Stimulated activated CD8-positive, alpha-beta memory T cell treated with anti-CD3 and anti-CD28 coated beads, Interleukin-7, amount 100 ng/mL, for 4 hours (primary cell): ENCODE measurements at places on chromosomes 16 and 17.

DNA sequence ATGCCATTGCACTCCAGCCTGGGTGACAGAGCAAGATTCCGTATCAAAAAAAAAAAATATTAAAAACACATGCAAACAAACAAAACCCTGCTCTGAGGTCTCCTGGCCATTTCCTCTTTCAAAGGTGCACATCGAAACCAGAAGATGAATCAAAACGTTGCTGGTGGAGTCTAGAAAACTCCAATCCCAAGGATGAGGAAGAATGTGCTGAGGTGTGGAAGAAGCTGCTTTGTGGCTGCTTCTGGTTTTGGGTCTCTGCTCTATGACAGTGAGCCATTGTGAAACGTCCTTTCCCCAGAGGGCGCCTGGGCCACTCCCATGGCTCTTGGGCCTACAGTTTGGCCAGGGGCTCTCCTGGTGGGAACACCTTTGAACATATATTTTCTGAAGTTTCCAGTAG, 112.6 kb downstream of the IRF8 start:
- DNase-seq = no peak

GRCh38 chr16:1331712-1332617, 1.5 kb upstream of the BAIAP3 start:
- DNase-seq = no peak

GRCh38 chr17:61803796-61804195, 59.5 kb downstream of the BRIP1 start:
- no peak for DNase-seq

DNA sequence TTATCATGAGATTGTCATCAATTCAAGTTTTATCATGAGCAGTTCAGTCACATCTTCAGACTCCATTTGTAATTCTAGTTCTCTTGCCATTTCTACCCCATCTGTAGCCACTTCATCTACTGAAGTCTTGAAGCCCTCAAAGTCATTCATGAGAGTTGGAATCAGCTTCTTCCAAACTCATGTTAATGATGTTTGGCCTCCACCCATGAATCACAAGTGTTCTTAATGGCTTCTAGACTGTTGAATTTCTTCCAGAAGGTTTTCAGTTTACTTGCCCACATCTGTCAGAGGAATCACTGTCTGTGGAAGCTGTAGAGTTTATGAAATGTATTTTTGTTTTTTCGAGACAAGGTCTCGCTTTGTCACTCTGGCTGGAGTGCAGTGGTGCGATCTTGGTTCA, 16.0 kb downstream of the NSRP1 start:
- no peak for DNase-seq

DNA sequence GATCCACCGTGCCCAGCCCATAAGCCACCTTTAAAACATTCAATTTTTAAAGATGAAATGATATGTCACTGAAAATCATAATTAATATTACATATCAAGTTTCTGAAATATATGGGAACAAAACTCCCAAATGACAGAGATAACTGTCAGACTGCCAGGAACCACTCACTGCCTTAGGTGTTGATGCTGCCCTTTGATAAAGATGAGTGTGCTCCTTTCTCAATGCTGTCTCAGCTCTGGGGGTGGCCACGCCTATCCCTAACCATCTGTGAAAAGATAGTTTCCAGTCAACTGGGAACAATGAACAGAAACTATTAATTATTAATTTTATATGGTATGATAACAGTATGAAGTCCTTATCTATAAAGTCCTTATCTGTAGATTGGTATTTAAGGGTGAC, 177.7 kb downstream of the MYO1D start:
- DNase-seq = no peak

DNA sequence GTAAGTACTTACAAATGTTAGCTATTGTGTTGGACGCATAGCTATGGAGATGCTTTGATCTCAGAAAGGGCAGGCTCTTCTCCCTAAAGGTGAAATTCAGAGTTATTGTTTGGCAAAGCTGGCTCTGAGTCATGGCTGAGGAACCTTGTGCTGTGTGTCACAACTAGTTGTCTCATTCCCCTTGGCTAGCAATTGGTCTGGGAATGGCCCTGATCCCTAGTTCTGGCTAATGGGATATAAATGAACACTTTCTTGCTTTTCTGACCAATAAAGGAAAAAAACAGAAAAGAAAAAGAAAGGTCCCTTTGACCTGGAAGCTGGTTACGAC, 210.6 kb downstream of the MAP2K4 start:
- DNase-seq = no peak

DNA sequence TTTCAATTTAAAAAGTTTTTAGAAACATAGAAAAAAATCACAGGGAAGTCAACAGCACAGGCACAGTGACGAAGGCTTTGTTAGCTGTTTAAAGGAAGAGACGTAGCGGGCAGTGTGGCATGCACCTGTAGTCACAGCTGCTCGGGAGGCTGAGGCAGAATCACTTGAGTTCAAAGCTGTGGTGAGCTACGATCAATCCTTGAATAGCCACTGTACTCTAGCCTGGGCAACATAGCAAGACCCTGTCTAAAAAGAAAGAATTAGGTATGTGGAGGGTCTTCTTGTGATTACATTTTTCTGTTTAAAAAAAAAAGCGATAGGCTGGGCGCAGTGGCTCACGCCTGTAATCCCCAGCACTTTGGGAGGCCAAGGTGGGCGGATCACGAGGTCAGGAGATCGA, 50.1 kb downstream of the FOXK2 start:
- no peak for DNase-seq

- no peak for DNase-seq
Observed at GRCh38 chr17:80415626-80416137, 715 bp downstream of the ENDOV start.

GRCh38 chr16:74695450-74696422, 4.9 kb downstream of the MLKL start:
- peak; percentile 29 for DNase-seq

- DNase-seq = peak; percentile 11
Observed at GRCh38 chr17:61251939-61252865, 147.4 kb upstream of the TBX2 start.

GRCh38 chr16:87723226-87723623, 42.6 kb downstream of the KLHDC4 start:
- no peak for DNase-seq

- DNase-seq = no peak
Observed at GRCh38 chr17:27217631-27218030, 76.3 kb upstream of the WSB1 start.

GRCh38 chr16:48617104-48617705, 7.2 kb upstream of the N4BP1 start:
- no peak for DNase-seq

- no peak for DNase-seq
Observed at GRCh38 chr17:76540381-76541300, 797 bp downstream of the PRCD start.

DNA sequence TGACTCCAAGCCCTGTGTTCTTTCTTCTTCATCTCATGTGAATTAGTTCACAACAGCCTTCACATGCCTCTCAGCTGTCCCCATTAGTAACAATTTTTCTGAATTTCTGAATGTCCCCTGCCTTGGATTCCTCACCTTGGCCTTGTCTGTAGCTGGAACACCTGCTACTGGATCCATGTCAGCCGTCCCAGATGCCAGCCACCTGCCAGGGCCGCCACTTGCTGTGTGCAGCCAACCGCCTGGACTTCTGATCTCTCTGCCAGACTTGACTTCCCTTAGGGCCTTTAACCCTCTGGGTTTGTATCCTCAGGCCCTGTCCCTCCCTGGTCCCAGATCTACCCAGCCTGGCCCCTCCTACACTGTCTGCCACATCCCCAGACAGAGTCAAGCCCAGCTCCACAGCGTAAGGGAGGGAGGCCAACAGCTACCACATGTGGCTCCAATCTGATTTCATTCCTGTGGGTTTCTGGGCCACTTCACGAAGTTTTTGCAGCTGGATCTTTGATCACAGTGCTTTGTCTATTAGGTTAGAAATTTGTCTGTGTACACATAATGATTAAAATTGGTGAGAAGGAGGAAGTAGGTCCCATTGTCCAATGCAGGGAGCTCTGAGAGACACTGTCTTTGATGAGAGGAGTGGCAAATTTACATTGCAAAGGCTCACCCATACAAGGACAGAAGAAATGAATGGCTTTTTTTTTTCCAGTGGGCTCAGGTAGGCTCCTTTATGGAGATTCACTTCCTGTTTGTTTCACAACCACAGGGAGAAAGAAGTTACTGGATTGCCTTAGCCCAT, 15.3 kb downstream of the MPP2 start:
- no peak for DNase-seq

GRCh38 chr17:30225919-30226553, 9.5 kb downstream of the SLC6A4 start:
- DNase-seq = no peak

DNA sequence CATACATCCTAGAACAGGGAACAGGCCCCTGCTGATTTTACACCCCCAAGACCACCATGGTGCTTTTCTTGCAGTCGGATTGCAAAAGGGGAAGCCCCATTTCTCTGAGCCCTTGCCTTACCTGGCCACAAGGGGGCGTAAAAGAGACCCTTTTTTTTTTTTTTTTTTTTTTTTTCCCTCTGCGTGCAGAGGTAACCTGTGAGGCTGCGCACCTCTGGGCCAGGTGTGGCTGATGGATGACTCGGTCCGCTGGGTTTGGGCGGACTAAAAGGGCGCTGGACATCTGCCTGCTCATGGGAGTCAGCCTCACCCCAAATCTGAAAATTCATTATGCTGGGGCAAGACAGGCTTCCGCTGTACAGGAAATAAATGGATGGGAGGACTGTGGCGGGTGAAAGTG, 281.0 kb downstream of the CBLN1 start:
- no peak for DNase-seq

GRCh38 chr16:49700251-49701064, 155.5 kb downstream of the ZNF423 start:
- no peak for DNase-seq

GRCh38 chr17:50609380-50610074, 25.2 kb upstream of the ABCC3 start:
- DNase-seq = no peak

DNA sequence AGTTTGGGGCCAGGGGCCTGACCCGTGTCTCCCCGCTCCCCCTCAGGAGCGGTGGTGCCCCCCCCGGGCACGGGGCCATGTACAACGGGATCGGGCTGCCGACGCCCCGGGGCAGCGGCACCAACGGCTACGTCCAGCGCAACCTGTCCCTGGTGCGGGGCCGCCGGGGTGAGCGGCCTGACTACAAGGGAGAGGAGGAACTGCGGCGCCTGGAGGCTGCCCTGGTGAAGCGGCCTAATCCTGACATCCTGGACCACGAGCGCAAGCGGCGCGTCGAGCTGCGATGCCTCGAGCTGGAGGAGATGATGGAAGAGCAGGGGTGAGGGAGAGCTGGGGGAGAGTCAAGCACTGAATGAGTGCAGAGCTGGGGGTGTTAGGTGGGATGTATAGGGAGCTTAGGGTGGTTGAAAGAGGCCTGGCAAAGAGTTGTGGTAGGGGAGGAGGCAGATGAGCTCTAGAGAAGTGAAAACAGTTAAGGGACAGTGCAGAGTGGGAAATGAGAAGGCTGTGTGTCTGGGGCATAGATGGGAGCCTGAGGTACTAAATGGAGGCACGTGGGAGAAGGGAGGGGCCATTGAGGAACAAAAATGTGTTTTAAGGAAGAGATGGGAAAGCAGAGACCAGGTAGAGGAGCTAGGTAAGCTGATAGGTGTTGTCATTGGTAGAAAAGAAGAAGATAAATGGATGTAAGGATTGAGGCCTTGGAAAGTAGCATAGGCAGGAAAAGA, 4.0 kb downstream of the SRRM2 start:
- no peak for DNase-seq

- no peak for DNase-seq
Observed at GRCh38 chr17:73420897-73421296, 109.1 kb upstream of the CDC42EP4 start.

- DNase-seq = peak; percentile 22
Observed at GRCh38 chr17:64146418-64147109, 16.6 kb upstream of the ERN1 start.

DNA sequence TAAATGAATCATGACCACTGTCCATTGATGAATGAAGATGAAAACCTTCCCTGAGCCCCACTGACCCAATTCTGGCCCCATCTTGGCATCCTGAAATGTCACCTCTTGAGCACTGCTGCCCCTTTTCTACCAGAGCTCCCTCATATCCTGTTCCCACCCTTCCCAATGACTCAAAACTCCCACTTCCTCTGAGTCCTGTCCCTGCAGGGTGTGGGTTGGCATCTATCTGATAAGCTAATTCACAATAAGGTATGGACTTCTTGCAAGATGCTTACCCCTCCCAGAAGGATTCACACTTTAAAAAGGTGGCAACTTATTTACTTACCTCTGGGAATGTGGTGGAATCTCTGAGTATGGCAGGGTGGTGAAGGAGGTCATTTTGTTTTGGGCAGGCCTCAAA, 13.3 kb upstream of the CSNK2A2 start:
- DNase-seq = no peak

GRCh38 chr16:17304106-17304490, 166.7 kb downstream of the XYLT1 start:
- no peak for DNase-seq

- DNase-seq = no peak
Observed at GRCh38 chr17:50277357-50277754, 3.1 kb downstream of the TMEM92 start.

- no peak for DNase-seq
Observed at GRCh38 chr16:1481906-1482835, 6.6 kb downstream of the PTX4 start.

GRCh38 chr17:39626171-39627046, at the start of gene PPP1R1B:
TSS of gene PPP1R1B (plus strand) at chr17:39626952. CDS start at chr17:39627393, 441 bp downstream.
- peak; percentile 29 for DNase-seq

DNA sequence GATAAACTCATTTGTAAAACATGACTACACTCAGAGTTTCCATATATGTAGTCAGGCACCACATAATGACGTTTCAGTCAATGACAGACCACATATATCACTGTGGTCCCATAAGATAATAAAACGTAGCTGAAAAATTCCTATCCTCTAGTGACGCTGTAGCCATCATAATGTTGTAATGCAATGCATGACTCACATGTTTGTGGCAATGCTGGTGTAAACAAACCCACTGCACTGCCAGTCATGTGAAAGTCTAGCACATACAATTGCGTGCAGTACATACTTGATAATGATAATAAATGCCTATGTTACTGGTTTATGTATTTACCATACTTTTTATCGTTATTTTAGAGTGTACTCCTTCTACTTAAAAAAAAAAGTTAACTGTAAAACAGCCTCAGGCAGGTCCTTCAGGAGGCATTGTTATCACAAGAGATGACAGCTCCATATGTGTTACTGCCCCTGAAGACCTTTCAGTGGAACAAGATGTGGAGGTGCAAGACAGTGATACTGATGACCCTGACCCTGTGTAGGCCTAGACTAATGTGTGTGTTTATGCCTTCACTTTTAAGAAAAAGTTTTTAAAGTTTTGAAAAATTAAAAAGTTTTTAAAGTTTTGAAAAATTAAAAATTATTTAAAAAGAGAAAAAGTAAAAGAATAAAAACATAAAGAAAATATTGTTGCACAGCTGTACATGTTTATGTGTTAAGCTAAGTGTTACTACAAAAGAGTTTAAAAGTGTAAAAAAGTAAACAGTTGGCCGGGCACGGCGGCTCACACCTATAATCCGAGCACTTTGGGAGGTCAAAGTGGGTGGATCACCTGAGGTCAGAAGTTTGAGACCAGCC, 9.0 kb downstream of the STAT5B start:
- peak; percentile 53 for DNase-seq

GRCh38 chr17:45143767-45144198, 4.5 kb upstream of the HEXIM1 start:
- DNase-seq = no peak

- no peak for DNase-seq
Observed at GRCh38 chr16:17377360-17378324, 93.1 kb downstream of the XYLT1 start.
